GM12891 (cell line): ENCODE measurements at places on chromosomes 12 and 14.

DNA sequence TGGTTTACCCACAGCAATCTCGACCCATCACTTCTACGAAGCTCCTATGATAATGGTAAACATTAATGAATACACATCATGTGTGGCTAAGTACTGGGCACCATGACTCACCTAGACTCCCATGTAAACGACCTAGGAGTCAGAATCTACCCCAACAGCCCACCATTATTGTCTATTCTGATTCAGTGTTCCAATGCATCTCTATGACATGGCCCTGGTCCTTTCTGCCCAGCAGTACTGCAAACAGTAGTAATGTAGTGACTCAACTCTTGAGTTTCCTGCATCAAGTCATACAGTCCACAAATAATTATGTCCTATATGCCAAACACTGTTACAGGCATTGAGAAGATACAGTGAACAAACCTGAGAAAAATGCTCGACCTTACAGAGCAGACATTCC, 14.6 kb downstream of the GTF2A1 start:
- DNase-seq, result no peak

- no peak for DNase-seq
Measured at GRCh38 chr12:131452444-131452860, 258.4 kb upstream of the SFSWAP start.

GRCh38 chr14:100652744-100653143, 65.5 kb upstream of the BEGAIN start:
- no peak for DNase-seq

DNA sequence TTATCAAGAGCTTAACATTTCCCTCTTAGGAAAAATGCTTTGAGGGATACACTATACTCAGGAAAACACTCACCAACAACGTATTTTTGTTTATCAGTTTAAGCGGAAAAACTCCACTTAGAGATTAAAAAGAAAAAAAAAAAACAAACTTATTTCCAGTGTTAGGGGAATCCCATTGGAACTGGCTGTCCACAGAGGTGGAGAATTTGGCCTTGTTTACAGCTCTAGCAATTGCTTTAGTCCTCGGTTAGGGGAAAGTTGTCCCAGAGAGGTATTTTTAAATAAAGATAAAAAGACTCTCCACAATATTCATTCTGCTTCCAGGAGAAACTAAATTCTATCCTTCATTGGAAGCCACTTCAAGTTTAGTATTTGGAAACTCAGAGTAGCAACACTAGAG, 21.6 kb upstream of the BMP4 start:
- no peak for DNase-seq

GRCh38 chr14:36238666-36239363, 62.3 kb upstream of the PTCSC3 start:
- DNase-seq, result no peak

GRCh38 chr12:77625441-77625840, 205.3 kb upstream of the NAV3 start:
- no peak for DNase-seq

DNA sequence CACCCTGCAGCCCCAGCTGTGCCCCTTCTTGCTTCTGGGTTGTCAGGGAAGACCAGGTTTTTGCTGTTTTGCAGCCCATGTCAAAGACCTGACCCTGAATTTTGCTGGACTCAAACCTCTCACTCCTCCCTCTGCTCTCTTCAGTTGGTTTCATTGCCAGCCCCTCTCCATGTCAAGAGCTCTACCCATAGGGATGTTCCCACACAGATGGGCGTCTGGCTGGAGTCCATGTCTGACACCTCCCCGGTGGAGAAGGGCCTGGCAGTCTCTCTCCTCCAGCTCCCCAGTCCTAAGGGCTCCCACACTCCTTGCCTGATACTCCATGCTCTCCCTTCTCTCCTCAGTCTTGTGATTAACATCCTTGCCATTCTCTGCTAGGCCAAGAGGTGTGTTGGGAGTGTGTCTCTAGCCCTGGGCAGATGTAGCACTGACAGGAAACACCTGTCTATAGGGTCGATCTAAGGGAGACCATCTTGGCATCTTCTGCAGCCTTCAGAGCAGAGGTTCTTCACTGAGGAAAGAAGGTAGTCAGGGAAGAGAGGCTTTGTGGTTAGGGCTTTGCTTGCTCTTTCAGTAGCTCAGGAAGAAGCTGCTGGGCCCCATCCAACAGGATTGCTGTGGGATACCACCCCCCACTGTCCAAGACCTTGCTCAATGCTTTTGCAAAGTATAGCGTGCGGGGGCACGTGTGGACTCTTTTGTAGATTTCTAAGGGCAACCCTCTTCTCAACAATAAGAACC, 4.7 kb downstream of the ASIC1 start:
- DNase-seq, result no peak

- no peak for DNase-seq
Measured at GRCh38 chr12:108575199-108575912, 13.0 kb downstream of the ISCU start.

DNA sequence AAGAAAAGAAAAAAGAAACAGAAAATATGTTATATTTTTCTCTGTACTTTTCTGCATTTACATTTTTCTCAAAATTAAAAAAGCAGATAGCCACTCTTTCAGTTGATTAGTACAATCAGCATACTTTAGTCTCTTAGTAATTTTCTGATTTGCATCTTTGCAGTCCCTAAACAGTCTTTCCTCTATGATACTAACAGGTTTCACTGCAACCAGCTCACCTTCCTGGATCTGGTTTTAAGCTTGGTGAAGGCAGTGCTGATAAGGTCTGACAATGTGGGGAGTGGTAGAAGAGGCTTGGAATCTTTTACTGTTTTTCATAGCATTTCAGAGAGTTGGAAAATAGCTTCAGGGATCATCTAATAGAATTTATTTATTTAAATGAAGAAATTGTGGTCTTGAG, 457.6 kb downstream of the ZFP36L1 start:
- DNase-seq, result no peak

DNA sequence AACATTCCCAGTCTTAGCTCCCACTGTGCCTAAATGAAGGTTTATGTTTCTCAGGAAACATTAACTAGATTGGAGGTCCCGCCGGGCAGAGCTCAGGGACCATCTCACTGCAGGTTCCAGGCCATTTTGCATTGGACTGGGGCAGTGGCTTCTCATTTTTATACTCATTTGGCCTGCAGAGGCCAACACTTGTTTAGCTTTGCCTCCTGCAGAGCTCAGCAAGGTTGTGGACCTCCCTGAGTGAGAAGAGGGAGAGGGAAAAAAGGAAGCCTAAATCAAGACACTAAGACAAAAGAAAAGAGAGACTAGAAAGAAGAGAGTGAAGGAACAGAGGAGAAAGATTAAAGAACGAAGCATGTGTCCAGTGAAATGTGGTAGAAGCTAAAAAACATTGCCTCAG, 280.3 kb downstream of the AKAP6 start:
- DNase-seq, result no peak

GRCh38 chr12:26359576-26359975, 164.2 kb downstream of the SSPN start:
- no peak for DNase-seq

GRCh38 chr12:105222284-105222655, 13.7 kb downstream of the APPL2 start:
- no peak for DNase-seq

DNA sequence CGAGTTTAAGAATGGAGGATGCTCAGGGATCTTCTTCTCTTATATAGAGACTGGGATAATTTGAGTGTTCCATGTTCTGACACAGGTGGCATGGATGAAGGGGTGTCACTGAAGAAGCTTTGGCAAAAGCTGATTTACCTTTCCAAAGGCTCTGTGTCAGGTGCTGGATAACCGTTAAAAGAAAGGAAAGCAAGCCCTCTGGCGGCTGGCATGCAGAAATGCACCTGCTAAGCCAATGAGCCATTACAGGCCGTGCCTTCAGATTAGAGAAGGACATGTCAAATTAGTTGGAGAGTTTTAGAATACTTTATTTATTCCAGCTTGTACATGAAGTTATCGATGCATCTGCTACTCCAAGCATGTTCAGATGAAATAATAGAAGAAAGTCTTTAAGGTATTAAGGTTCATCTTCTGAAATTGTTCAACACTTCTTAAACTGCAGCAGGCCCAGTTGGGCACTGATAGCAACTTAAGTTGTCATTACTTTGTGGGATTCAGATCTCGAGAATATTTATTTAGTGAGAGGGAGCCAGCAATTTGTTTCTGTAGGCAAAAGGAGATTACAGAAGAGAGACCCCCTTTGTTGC, 678.2 kb downstream of the NRXN3 start:
- peak; percentile 3 for DNase-seq

- no peak for DNase-seq
Measured at GRCh38 chr12:38392554-38393144, 76.1 kb downstream of the ALG10B start.

DNA sequence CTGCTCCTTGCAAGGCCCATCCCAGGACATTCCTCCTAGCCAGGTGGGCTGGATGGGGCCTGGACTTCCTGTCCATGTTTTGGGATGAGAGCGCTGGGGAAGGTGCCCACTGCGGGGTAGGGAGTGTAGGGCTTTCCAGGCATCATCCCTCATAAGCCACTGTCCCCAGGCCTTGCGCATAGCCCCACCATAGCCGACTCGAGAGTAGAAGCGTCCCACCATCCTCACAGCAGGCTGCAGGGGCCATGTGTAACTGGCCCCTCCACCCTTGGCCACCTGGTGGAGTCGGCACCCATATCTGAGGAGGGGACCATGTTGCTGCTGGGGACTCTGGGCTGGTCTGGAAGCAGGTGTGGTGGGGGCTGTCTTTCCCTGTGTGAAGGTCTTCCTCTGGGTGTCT, 30.5 kb downstream of the SH2B3 start:
- no peak for DNase-seq

DNA sequence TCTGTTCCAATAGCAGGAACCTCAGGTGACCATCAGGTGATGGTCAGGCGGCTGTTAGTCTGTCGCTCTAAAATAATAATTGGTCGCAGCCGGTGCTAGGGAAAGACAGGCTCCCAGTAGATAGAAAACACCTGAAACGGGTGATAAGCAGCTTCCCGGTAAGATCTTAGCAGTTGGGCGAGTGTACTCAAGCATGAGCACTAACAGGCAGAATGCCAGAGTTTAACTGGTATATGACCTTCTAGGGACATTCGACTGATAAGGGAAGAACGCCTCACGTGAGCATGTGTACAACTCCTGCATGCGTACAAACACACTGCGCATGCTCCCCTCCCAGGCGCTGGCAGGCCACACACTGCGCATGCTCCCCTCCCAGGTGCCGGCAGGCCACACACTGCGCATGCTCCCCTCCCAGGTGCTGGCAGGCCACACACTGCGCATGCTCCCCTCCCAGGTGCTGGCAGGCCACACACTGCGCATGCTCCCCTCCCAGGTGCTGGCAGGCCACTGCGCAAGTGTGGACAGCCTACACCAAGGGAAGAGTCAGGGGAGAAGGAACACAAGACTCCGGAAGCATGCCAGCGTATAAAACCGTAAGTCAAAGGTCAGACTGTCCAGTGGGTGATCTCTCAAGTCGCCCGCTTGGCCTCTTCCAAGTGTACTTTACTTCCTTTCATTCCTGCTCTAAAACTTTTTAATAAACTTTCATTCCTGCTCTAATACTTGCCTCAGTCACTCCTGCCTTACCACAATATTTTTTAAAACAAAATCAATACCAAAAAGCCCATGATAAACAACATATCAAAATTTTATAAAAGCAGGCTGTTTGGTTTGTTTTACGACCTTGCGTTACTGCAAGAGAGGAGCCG, 24.5 kb downstream of the GPRC5D start:
- no peak for DNase-seq

GRCh38 chr14:21846227-21846885, 172.7 kb upstream of the OR4E1 start:
- no peak for DNase-seq

GRCh38 chr14:53517270-53517960, 364.3 kb upstream of the DDHD1 start:
- no peak for DNase-seq

DNA sequence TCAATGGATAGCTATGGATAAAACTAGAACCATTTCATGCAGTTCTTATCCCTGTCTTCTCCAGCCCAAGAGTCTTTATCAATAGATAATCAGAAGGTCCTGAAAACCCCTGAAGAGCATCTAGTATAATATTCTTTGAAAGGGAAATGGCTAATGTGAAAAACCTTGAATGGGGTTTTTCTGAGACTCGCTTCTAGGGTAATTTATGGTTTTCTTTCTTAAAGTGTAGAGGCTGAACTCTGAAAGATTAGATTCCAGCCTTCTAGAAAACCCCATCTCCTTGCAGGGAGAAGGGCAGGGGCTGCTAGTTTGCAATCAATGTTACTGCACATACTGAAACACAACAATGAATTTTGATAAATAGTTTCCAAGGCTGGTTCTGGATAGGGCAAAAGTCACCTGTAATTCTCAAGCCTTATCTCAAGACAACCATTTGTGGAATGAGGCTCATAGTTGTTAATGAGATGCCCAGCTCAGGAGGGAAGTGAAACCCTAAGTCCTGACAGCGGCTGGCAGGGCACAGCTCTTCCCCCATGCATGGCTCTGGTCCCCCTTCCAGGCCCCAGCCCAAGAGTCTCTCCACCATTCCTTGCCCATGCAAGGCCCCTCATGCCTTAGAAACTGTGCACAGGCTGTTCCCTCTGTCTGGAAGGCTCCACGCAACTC, 33.7 kb upstream of the PYGL start:
- DNase-seq, result no peak

- no peak for DNase-seq
Measured at GRCh38 chr12:2919249-2919648, 28.6 kb downstream of the TULP3 start.
